Naive thymus-derived CD4-positive, alpha-beta T cell (primary cell): ENCODE measurements at places on chromosomes 1 and 21. TPM values are rescaled to one million over a fixed set of nuclear protein-coding genes. Genes with fewer than 3 reads are reported as not detected.

Gene ACTA1
- not detected for total RNA-seq

Gene SFN
- 1.4 TPM for total RNA-seq

Gene TP73
- 0.15 TPM for total RNA-seq

Gene PGLYRP4
- total RNA-seq: not detected
